Omental fat pad (tissue), 4 donors: ENCODE measurements at places on chromosomes 1 and 21.

GRCh38 chr21:45132841-45133573, 58.6 kb downstream of the ADARB1 start:
- no peak for DNase-seq

DNA sequence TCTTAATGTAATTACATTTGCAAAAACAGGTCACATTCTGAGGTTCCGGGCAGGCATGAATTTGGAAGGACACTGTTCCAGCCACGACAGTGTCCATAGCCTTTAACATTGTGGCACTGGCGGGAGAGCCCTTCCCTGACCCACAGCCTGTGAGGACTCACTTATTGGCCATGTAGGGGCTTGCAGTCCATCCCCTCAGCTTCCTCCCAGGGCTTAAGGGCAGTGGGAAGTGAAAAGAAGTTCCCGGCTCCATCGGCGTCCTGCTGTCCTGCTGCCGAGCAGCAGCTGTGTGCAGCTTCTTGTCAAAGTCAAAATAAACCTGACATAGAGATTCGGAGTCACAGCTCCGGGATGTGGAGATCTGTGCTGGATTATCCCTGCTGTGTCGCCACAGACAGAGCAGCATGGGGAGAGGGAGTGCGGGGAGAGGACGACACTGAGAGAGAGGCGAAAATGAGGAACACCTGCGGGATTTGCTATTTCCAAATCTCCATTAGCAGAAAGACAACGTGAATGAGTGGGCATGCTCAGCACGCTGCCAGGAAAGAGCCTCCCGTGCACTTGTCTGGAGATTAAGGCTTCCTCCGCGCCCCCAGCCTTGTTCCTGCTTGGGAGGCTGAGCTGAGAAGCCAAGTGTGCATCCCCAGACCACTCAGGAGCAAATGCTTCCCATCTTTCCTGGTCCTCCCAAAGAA, 260.3 kb downstream of the ASTN1 start:
- DNase-seq: no peak

DNA sequence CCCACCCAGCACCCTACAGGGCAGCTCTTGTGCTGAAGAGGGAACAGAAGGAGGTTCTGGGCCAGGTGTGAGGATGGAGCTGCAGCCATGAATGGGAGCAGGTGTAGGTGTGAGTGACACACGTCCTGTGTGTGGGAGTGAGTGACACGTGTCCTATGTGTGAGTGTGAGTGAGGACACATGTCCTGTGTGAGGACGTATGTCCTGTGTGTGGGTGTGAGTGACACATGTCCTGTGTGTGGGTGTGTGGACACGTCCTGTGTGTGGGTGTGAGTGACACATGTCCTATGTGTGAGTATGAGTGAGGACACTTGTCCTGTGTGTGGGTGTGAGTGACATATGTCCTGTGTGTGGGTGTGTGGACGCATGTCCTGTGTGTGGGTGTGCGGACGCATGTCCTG, 26.4 kb downstream of the MEGF6 start:
- DNase-seq: no peak

- no peak for DNase-seq
These were observed 2.0 kb upstream of the OR2T4 start for GRCh38 chr1:248359415-248359814.

GRCh38 chr21:35178827-35179226, 129.7 kb upstream of the RUNX1 start:
- DNase-seq: no peak

- no peak for DNase-seq
These were observed 3.0 kb upstream of the PEX10 start for GRCh38 chr1:2415337-2415736.

DNA sequence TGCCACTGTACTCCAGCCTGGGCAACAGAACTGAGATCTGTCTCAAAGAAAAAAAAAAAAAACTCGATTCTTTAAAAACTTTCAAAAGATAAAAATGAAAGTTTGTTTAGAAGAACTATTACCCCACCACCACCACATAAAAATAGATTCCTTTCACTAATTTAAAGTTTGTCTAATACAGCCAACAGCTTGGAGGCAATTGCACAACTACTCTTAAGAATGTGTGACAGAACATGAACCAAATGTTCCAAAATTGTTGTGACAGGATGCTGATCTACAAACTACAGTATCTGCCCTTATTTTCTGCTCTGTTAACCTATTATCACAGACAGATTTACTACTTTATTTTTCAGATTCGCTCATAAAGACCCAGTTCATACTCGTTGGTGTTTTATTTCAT, 5.5 kb upstream of the TGFBR3 start:
- no peak for DNase-seq

DNA sequence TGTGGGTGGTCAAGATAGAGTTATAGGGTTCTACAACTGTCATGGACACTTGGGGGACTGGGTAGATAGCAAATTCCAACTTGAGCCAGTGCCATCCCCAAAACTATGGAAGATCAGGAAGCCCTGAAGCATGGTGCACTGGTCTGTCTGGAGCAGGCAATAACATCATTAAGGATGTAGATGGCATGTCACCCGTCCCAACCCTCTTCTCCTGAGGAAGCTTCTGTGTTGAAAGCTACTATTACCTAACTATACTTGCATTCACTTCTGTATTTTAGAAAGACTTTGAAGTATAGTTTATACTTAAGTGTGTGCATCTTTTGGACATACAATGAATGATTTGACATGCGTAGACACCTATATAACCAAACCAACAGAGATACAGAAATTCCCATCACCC, 32.9 kb downstream of the RABIF start:
- no peak for DNase-seq

DNA sequence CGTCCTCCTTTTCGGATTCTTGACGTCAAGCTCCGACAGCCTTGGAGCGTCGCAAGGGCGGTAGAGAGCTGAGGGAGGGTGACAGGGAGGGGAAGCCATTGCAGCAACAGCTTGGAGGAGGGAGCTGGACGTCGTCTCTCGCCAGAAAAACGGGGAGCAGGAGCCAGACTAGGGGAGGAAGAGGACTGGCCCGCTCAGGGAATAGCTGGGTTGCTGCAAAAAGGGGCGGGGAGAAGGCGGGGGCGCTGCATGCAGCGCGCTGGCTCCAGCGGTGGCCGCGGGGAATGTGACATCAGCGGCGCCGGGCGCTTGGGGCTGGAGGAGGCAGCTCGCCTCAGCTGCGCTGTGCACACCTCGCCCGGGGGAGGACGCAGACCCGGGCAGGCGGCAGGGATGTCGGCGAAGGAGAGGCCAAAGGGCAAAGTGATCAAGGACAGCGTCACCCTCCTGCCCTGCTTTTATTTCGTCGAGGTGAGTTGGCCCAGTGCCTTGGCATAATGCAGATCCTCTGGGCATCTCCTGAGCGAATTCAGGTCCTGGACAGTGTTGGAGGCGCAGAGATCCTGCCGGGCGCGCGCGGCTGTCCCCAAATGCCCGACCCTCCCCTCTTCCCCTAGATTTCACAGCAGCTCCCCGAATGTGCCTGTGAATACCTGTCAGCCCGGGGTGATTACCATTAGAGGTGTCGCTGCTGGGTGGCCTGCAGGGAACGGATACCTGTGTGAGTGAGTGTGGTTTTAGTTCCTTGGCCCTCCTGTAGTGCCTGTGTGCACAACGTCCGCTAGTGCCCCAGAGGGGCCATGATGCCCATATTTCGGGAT, at the start of gene PLPPR4:
Gene PLPPR4, plus strand, starts transcription at position 292 of the 821 bp plus-strand sequence. Its CDS starts 102 bp downstream, at position 394.
- no peak for DNase-seq

DNA sequence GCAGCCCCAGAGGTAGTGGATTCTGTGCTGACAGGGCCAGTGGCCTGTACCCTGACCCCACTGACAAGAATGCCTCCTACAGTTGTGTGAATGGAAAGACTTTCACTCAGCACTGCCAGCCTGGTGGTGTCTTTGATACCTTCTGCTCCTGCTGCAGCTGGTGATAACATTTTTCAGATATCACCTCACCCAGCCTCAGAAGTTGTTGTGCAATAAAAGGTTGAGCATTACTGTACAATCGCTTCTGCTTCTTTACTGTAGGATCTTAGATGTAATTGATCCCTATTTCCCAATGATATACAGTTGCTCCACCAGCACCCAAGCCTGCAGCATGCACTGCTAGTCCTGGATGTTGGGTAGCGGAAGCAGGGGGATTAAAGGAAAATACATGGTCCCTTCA, 4.8 kb upstream of the CHIA start:
- no peak for DNase-seq

DNA sequence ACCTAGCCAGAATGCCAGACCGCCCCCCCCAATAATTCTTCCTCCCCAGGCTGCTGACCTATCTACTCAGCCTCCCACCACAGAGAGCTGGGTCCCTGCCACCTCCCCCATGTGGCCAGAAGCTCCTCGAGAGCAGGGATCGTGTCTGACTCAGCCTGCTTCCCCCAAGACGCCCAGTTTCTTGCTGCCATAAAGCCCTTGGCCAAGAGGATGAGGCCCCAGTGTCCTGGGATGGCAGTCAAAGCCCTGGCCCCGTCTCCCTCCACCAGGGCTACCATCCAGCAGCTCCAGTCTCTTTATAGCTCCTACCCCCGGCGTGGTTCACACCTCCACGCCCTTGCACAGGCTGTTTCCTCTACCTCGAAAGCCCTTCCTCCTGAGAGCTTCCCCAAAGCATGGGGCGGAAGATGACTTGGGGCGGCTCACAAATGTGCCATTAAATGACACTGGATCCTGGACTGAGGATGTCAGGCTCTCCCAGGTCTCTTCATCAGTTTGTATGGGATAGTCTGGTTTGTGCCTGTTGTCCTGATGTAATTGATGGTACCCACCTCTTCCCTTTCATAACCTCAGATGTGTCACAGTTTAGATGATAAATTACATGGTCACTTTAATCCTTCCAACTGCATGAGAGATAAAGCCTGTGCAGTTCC, 13.2 kb downstream of the ADGRB2 start:
- no peak for DNase-seq

DNA sequence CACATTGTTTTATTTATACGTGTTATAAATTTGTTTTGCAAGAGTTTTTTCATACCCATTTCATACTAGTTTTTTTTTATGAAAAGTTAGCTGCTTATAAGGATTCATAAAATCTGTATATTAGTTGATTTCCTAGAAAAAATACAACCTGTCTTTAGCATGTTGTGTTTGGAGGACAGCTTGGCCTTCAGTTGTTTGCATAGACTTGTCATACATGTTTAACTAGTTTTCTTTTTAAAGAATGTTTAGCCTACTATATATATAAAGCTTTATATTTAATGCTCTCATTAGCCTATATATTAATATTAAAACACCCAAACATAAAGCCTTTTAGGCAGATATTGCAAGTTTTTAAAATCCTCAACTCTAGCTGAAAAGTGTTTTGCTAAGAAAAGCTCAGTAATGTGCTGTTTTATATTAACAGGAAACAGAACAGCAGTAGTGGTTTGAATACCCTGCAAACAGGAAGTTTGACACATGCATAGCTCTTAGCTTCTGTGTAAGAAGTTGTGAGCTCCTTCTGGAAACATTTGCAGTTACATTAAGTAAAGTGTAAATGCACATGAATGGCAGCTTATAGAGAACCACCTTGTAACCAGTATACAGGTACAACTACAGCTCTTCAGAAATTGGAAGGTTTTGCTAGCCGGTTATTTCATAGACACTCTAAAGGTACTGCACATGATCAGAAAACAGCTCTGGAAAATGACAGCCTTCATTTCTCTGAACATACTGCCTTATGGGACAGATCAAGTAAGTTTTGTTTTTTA, at the start of gene PRKACB:
Gene PRKACB, plus strand, starts transcription at position 476 of the 770 bp plus-strand sequence. Its CDS starts 91 bp downstream, at position 567.
- no peak for DNase-seq

DNA sequence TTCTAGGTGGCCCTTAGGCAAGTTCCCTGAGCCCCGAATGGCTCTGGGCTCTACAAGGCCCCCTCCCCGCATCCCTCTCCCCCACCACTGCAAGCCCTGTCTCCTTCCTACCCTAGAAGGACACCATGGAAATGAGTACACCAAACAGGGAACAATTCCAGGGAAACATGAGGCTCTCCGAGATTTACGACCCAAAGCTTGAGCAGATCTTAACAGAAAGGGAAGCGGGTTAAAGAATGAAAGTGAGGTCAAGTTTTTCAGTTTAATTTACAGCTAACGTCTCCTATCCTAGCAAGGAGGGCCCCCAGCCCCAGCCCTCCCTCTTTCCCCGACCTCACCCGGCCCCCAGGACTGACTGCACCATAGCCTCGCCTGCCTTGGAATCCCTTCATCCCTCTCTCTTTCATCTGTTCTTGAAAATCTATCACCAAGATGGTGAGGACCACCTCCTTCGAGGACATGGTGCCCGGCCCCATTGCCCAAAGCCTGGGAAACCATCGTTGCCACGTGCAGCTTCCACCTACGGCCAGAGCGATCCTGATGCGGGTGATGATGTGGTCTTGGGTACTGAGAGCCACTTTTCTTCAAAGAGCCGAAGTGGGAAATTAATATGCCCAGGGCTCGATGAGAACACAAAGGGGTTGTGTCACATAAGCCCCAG, 30.5 kb downstream of the SIM2 start:
- no peak for DNase-seq

GRCh38 chr1:162855461-162856150, 5.4 kb downstream of the CCDC190 start:
- no peak for DNase-seq

DNA sequence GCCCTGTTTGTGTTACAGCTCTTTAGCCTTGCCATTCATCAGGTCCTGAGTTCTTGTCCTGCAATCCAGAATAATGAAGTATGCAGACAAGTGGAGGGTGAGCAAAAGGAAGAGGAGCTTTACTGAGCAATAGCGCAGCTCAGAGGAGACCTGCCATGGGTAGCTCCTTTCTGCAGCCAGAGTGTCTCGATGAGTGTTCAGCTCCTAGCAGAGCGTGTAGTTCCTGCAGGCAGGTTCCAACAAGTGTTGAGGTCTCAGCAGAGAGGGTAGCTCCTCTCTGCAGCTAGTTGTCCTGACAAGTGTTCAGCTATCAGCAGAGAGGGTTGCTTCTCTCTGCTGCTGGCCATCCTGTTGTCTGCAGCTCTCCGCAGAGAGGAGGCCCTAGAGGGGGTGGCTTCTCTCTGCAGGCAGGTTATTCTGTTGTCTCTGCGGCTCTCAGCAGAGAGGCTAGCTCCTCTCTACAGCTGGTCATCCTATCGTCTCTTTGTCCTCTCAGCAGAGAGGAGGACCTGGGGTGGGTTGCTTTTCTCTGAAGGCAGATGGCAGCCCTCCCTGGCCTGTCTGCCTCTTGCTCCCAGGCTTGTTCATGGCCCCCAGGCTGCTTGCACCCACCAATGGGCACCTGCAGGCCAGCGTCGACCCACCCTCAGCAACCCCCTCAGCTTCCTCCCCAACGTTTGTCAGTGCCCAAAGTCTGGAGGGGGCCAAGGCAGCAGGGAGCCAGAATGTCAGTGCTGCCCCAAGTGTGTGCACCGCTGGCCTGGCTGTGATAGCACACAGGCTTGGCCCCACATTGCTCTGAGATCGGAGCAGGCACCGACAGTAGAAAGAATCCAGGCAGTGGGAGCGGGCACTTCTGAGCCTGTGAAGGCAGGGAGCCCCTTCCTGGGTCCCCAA, 112.5 kb upstream of the RUNX3 start:
- no peak for DNase-seq

- DNase-seq: no peak
These were observed 19.3 kb downstream of the C1orf167 start for GRCh38 chr1:11781297-11781696.

GRCh38 chr1:180912211-180912800, 391 bp upstream of the KIAA1614 start:
- no peak for DNase-seq

DNA sequence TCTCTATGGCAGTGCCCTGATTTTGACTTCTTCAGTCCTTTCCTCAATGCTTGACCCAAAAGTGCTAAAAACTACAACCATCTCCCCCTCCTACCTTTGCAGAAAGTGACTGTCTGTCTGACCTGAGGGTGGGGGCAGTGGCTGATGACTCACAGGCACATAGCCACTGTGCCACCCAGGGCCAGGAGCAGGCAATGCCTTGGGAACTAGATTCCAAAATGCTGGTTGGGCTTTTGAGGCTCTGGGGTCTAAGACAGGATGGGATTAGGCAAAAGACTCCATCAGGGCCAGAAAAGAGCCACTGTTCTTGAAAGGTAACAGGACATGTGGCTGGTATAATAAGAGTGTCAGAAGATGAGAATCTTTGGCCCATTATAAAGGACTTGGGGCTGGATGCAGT, 129.5 kb upstream of the KIAA0040 start:
- DNase-seq: no peak
